ENCODE measurements at places on chromosomes 2 and 18. TPM values are rescaled to one million over a fixed set of nuclear protein-coding genes. Genes with fewer than 3 reads are reported as not detected.

Gene EFHD1
- not detected for total RNA-seq

Gene MEMO1
- total RNA-seq: 56.7 TPM

Gene MPP4
- total RNA-seq: 2.6 TPM

Gene FAHD2B
- total RNA-seq: 5.1 TPM

Gene UGP2
- 224 TPM for total RNA-seq

Gene ERFE
- 7.0 TPM for total RNA-seq

Gene C2orf80
- total RNA-seq: not detected

Gene FN1
- total RNA-seq: 8,592 TPM

Gene REG3A
- not detected for total RNA-seq

Gene NR4A2
- total RNA-seq: 0.39 TPM

Gene RETSAT
- total RNA-seq: 45.5 TPM

Gene PSD4
- 1.5 TPM for total RNA-seq

Gene PLB1
- 0.39 TPM for total RNA-seq

Gene CREG2
- total RNA-seq: 0.78 TPM
